Activated T-cell treated with anti-CD3 and anti-CD28 coated beads, Interleukin-2, amount 50 U/mL, for 72 hours (primary cell): ENCODE measurements at places on chromosomes 12 and 14. TPM values are rescaled to one million over a fixed set of nuclear protein-coding genes. Genes with fewer than 3 reads are reported as not detected.

Gene P2RX7
- 12.6 TPM for total RNA-seq

Gene CNIH1
- 92.2 TPM for total RNA-seq

DNA sequence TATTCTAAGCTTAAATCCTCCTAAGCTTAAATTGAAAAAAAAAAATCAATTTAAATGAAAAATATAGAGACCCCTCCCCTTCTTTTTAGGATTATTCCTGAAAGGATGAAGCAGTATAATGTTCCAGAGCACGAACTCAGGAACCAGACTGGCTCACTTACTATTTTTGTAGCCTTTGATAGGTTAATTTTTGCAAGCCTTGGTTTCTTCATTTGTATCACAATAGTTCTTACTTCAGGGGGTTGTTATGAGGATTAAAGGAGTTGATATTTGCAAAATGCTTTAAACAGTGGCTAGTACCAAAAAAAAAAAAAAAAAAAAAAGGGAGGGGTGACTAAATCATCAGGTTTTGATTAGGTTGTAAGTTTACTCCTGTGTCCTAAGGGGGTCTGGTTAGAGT is 3.1 kb upstream of the RBM25 start:
- H3K4me1 ChIP-seq, result peaks cover 11% of the 10 kb centered on the region
- H3K4me3 ChIP-seq, result no peak overlapping the region
- no peak overlapping the region for H3K27ac ChIP-seq
- DNase-seq, result no peak
- H3K27me3 ChIP-seq, result no peaks in the 10 kb centered on the region

GRCh38 chr12:131057722-131058515 is 104.2 kb downstream of the ADGRD1 start:
- H3K36me3 ChIP-seq, result no peaks in the 10 kb centered on the region
- no peak for DNase-seq
- H3K4me1 ChIP-seq, result no peaks in the 10 kb centered on the region
- no peak overlapping the region for H3K4me3 ChIP-seq
- H3K27me3 ChIP-seq, result peaks cover 38% of the 10 kb centered on the region

- H3K4me3 ChIP-seq, result no peak overlapping the region
- DNase-seq, result no peak
- H3K36me3 ChIP-seq, result no peaks in the 10 kb centered on the region
- peaks cover 28% of the 10 kb centered on the region for H3K27me3 ChIP-seq
Measured at GRCh38 chr14:54769951-54770863, 132.4 kb downstream of the GCH1 start.

DNA sequence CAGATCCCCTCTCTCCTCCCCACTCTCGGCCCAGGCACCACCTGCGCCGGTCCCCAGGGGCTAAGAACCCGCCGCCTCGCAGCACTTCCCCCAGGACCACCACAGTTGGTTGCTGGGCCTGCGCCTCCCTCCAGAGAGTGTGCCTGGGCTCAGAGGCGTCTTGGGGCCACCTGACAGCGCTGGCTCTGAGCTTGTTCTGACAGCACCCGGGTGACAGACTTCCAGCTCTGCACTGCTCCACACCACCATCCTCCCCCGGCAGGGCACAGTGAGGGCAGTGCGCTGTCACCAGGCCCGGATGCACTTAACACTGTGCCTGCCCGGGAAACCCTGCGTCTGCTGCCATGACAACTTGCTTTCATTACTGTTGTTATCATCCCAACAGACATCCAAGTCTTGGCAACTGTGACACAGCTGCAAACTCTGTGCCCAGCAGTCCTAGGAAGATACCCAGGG is 6.6 kb downstream of the BRF1 start:
- peaks cover 72% of the 10 kb centered on the region for H3K4me1 ChIP-seq
- peak; percentile 67 for DNase-seq
- no peaks in the 10 kb centered on the region for H3K27me3 ChIP-seq
- H3K4me3 ChIP-seq, result peak overlapping the region; percentile 75

DNA sequence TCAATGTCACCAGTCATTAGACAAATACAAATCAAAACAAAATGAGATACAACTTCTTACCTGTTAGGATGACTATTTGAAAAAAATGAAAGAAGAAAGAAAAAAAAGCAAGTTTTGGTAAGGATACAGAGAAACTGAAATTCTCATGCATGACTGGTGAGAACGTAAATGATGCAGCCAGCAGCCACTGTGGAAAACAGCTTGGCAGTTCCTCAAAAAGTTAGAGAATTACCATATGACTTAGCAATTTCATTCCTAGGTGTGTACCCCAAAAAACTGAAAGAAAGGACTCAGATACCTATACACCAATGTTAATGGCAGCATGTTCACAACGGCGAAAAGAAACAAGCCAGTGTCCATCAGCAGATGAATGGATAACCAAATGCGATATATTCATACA is 26.6 kb downstream of the NINJ2 start:
- H3K4me1 ChIP-seq, result peaks cover 49% of the 10 kb centered on the region
- DNase-seq, result no peak
- no peaks in the 10 kb centered on the region for H3K36me3 ChIP-seq
- no peaks in the 10 kb centered on the region for H3K27me3 ChIP-seq
- peak overlapping the region; percentile 35 for H3K27ac ChIP-seq
- no peak overlapping the region for H3K4me3 ChIP-seq

Gene GMFB
- total RNA-seq, result 29.9 TPM

Gene PRB2
- total RNA-seq, result not detected

- H3K4me3 ChIP-seq, result no peak overlapping the region
- no peaks in the 10 kb centered on the region for H3K4me1 ChIP-seq
- H3K27me3 ChIP-seq, result peaks cover 10% of the 10 kb centered on the region
- H3K36me3 ChIP-seq, result no peaks in the 10 kb centered on the region
- no peak for DNase-seq
Measured at GRCh38 chr12:109723311-109723881, 9.8 kb downstream of the FAM222A start.

Gene AQP5
- total RNA-seq, result not detected

DNA sequence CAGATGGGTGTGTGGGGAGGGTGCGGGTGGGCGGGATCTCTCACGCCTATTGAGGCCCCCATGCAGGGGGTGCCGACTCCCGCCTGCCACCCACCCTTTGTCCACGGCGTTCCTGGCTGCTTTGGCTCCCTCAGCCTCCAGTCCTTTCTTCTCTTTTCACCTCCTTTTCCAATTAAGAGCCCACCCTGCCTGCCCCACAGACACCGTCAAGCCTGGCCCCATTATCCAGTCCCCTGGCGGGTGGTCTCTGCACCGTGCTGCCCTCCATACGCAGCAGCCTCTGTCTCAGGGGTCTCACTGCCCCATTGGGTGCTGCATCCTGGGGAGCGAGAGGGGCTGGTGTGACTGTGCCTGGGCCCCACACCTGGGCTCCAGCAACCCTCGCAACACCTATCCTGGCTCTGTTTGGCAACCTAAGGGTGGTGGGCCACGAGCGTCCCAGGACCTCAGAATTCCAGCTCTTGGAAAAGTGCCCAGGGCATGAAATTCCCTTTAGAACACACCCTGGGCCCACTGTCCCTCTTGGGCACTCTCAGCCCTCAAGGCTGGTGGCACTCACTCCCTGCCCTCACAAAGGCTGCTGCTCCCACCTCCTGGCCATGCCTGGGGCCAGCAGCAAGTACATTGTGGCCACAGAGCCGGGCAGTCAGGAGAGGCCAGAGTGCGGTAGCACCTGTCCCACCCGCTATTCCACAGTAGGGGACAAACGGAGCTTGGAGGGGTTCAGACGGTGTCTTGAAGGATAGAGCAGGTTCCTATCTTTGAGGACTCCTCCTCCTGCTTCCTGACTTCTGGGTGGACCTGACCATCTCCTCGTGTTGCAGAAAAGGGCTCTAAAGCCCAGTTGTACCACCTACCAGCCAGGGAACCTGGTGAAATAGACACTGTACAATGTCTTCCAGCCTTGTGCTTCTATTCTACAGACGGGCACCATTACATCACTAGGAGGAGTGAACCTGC is 114.1 kb downstream of the KIF26A start:
- H3K27ac ChIP-seq, result no peak overlapping the region
- peaks cover 17% of the 10 kb centered on the region for H3K27me3 ChIP-seq
- H3K4me1 ChIP-seq, result no peaks in the 10 kb centered on the region
- H3K36me3 ChIP-seq, result peaks cover 2% of the 10 kb centered on the region
- no peak overlapping the region for H3K4me3 ChIP-seq
- DNase-seq, result no peak

DNA sequence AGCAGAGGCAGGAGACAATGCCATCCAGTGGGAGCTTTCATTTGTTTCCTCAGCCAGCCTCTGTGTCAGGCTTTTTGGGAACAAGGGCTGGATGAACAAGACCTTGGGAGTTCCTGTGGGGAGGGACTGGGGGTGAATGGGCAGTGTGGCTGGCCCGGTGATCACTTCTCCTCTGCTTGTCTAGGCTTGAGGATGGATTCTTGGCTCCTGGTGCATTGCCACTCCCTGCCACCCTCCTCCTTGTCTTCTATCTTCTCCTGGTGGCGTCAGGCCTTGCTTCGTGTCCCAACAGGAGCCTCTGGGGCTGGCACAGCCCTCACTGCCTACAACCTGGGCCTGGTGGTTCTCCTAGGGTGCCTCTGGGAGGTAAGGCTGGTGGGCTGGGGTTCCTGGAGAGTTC is 25.0 kb upstream of the KCNA5 start:
- no peak overlapping the region for H3K27ac ChIP-seq
- H3K4me1 ChIP-seq, result no peaks in the 10 kb centered on the region
- H3K36me3 ChIP-seq, result no peaks in the 10 kb centered on the region

Gene CHD8
- total RNA-seq, result 102 TPM

Gene MYO1H
- total RNA-seq, result not detected

DNA sequence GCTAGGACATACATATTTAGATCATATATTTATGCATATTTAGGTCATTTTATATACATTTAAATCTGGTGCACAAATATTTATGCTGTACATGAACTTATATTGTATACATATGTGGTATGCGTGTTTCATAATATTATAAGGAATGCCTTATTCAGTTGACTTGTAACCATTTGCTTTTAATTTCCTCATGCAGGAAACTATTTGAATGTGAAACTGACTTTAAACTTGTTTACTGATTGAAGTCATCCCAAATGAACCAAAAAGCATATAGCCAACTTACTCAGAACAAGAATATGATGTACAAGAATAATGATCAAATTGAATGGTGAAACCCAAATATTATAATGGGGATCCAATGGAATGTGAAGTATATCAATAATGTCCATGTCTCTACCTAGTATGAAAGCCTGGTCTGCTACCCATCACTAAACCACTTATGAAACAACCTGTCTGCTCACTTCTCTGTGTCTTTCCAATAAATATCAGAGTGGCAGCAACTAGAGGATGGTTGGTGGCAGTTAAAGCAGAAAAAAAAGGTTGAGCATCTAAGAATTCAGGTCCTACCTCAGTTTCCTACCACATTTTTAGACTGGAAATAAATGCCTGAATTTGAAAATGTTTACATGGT is 38.3 kb downstream of the RPS6KA5 start:
- no peaks in the 10 kb centered on the region for H3K27me3 ChIP-seq
- peaks cover 4% of the 10 kb centered on the region for H3K36me3 ChIP-seq
- H3K4me3 ChIP-seq, result peak overlapping the region; percentile 75
- peak overlapping the region; percentile 99 for H3K27ac ChIP-seq

DNA sequence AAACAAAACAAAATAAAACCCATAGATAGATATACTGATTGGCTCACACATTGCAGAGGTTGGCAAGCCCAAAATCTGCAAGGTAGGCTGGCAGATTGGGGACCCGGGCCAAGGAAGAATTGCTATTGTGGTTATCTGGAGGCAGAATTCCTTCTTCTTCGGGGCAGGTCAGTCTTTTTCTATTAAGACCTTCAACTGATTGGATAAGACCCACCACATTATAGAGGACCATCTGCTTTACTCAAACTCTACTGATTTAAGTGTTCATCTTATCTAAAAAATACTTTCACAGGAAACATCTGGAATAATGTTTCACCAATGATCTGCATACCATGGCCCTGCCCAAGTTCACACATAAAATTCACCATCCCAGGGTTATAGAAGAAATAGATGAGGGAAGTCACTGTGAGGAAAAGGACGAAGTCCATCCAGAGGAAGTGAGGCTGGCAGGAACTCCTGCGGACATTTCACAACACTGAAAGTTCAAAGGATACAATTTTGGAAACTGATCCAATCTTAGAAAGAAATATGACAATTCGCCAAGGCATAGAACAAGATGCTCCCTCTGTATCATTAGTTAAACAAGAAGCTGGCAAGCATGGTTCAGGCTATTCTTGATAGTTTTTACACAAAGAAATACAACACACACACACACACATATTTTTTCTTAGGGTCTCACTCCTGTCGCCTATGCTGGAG is 127.6 kb upstream of the MED13L start:
- H3K36me3 ChIP-seq, result no peaks in the 10 kb centered on the region
- H3K4me1 ChIP-seq, result no peaks in the 10 kb centered on the region
- no peaks in the 10 kb centered on the region for H3K27me3 ChIP-seq
- H3K27ac ChIP-seq, result no peak overlapping the region

GRCh38 chr12:63525831-63526230 is 142.5 kb downstream of the DPY19L2 start:
- no peaks in the 10 kb centered on the region for H3K4me1 ChIP-seq
- H3K27me3 ChIP-seq, result no peaks in the 10 kb centered on the region
- H3K27ac ChIP-seq, result no peak overlapping the region
- H3K4me3 ChIP-seq, result no peak overlapping the region
- no peaks in the 10 kb centered on the region for H3K36me3 ChIP-seq

GRCh38 chr14:29197557-29197956 is 431.0 kb downstream of the FOXG1 start:
- no peaks in the 10 kb centered on the region for H3K36me3 ChIP-seq
- no peaks in the 10 kb centered on the region for H3K27me3 ChIP-seq
- H3K4me3 ChIP-seq, result no peak overlapping the region
- DNase-seq, result no peak
- no peak overlapping the region for H3K27ac ChIP-seq
- no peaks in the 10 kb centered on the region for H3K4me1 ChIP-seq

DNA sequence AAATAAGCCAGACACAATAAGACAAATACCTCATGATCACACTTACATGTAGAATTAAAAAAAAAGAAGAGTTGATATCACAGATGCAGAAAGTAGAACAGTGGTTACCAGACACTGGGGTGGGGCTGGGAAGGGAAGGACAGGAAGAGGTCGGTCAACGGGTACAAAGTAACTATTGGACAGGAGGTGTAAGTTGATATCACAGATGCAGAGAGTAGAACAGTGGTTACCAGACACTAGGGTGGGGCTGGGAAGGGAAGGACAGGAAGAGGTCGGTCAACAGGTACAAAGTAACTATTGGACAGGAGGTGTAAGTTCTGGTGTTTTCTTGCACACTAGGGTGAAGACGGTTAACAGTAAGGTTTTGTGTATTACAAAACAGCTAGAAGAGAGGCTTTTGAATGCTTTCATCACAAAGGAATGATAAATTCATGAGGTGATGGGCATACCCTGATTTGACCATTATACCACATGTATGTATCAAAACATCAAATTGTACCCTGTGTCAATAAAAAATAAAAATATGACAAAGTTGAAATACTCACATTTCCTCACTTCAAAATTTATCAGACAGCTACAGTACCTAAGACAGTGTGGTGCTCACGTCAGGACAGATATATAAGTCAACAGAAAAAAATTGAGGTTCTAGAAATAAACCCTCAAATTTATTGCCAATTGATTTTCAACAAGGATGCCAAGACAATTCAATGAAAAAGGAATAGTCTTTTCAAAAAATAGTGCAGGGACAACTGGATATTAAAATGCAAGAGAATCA is 32.8 kb downstream of the GALC start:
- no peak overlapping the region for H3K4me3 ChIP-seq
- H3K27ac ChIP-seq, result peak overlapping the region; percentile 72
- H3K27me3 ChIP-seq, result no peaks in the 10 kb centered on the region
- DNase-seq, result no peak
- no peaks in the 10 kb centered on the region for H3K4me1 ChIP-seq
